Midbrain (tissue), 1 donor: ENCODE measurements at places on chromosomes 7 and 10.

- no peak for DNase-seq
Measured at GRCh38 chr7:108002726-108003598, at the start of gene LAMB1. TSS of gene LAMB1 (minus strand) at chr7:108003161. CDS start at chr7:108002885, 276 bp downstream.

- no peak for DNase-seq
Measured at GRCh38 chr10:59868696-59869593, 37.4 kb downstream of the CCDC6 start.

GRCh38 chr10:62268027-62268398 lies 631 bp downstream of the RTKN2 start:
- DNase-seq = no peak

GRCh38 chr7:138785587-138786437 lies 12.0 kb upstream of the TMEM213 start:
- DNase-seq = no peak

- DNase-seq = no peak
Measured at GRCh38 chr10:55374060-55374459, 573.0 kb upstream of the PCDH15 start.

GRCh38 chr10:62710182-62710581 lies 94.3 kb upstream of the ADO start:
- DNase-seq = no peak

DNA sequence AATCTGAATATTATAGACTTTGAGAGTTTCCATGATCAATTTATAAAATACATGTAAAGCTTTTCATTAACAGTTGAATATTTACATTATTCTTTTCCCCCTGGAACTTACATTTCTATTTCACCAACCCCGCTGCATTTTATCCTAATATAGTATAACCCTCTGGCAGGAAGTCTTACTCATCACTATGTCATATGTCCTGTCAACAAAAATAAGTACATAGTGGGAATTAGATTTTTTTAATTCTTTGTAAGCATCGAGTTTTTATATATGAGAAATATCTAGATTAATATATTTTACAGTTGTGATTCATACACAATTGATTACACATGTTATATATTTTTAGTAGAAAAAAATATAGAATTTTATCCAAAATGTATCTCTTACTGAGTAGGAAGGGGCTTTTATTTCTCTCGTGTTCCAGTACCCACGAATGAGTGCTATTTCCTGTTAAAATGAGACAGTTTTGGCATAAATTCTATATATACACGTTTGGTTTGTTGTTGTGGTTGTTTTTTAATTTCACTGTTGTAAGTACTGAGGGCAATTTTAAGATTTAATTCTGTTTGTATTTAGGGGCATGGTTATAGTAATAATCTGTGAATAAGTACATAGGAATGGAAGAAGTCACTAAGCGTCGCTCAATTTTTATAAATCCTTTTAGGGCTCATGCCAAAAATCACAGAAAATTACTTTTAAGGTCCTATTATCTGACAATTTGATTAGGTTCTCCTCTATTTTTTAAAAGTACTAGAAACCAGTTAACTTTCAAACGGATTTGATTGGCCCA lies 87.1 kb downstream of the HECW1 start:
- no peak for DNase-seq

- DNase-seq = no peak
Measured at GRCh38 chr7:100964630-100965029, 4.7 kb upstream of the MUC12 start.

DNA sequence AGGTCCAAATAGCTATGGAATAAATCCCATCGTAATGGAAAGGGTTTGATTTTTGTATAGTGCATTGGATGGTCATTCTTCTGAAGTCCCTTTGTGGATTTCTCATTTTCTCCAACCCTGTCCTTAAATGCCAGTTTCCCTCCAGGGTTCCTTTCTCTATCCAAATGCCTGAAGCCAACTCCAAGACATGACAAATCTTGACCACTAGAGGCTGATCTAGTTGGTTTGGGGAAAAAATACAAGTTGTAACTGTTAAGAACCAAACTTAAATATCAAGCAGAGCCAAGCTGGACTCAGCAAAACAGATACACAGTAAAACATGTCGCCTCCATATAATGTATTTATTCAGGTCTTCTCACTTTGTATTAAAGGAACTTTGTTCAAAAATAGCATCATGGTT lies 28.7 kb downstream of the FRMD4A start:
- DNase-seq = no peak

GRCh38 chr10:28661035-28661434 lies 16.3 kb upstream of the BAMBI start:
- no peak for DNase-seq

DNA sequence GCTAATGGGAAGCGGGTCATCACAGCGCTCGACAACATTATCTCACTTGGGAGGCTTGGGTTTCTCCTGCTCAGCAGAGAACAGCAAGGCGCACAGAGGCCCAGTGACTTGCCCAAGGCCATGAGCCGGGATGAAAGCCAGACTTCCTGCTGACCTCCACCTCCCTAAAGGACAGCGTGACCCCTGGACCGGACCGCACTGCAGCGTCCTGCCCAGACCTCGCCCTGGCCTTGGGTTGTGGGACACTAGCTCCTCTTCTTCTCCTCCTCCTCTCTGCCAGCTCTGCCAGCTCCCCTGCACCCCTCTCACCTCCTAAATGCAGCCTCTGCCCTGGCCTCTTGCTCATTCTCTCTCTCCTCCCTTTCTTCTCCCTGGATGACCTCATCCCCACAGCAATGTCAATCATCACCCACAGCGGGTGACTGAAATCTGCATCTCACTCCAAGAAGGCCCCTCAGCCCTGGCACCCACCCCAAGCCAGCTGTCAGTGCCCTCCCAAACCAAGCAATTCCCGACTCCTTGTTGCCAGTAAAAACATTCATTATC lies 19.4 kb downstream of the SPOCK2 start:
- no peak for DNase-seq

DNA sequence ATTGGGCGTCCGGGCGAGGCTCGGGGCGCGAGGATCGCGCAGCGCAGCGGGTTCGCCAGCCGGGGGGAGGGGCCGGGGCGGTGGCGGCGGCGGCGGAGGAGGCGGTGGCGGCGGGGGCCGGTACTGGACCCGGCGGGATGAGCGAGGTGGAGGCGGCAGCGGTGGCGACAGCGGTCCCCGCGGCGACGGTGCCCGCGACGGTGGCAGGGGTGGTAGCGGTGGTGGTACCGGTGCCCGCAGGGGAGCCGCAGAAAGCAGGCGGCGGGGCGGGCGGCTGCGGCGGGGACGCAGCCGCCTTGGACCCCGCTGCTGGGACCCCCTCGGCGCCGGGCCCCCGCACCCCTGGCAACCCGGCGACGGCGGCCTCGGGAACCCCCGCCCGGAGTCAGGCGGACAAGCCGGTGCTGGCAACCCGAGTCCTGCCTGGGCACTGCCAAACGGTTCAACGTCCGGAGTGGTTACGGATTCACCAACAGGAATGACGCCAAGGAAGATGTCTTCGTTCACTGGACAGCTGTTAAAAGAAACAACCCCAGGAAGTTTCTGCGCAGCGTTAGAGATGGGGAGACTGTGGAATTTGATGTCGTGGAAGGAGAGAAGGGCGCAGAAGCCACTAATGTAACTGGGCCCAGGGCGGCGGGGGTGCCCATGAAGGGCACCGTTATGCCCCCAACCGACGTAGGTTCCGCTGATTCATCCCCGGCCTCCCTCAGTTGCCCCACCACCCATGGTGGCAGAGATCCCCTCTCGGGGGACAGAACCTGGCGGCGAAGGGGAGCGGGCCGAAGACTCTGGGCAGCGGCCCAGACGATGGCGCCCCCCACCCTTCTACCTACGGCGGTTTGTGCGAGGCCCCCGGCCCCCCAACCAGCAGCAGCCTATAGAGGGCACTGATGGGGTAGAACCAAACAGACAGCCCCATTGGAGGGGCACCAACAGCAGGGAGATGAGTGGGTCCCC lies 100.3 kb upstream of the CPXM2 start:
- DNase-seq = no peak

- DNase-seq = no peak
Measured at GRCh38 chr7:64599359-64599758, 36.5 kb upstream of the ZNF680 start.
